ENCODE measurements at places on chromosomes 7 and 10.

GRCh38 chr7:138668946-138669345 lies 32.2 kb downstream of the SVOPL start:
- no peak for DNase-seq

DNA sequence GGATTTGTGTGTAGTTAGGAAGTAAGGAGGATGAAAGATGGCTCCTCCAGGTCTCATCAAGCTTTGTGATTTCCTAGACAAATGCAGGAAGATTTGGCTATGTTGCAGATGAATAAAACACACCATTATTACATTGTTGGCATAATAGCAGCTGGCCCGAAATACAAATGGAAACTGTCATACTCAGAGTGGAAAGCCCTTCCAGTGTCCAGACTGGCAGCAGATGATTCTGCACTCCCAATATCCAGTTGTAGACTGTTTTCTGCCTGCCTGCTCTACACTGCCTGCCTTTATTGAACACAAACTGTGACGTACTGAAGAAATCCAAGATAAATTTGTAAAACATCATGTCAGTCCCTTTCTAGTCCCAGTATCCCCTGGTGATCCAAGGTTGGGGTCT lies 99.7 kb upstream of the FZD1 start:
- DNase-seq: no peak

DNA sequence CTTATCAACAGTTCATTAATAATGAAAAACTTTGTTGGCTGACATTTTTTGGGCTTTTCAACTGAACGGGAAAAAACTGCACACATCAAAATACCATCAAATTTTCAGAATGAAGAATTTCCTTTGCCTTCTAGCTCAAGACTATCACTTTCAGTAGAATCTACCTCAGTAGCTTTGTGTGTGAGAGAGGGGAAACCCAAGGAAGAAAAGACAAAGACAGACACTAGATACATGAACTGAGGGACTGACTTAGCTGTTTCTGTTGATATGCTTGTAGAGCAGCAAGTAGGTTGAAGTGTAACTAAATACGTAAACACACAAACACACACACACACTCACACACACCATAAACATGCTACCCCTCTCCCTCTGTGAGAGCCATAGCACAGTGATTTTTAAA lies 257.1 kb downstream of the CDK14 start:
- DNase-seq: no peak

GRCh38 chr7:79451580-79451979 lies 1.9 kb downstream of the MAGI2 start:
- no peak for DNase-seq

GRCh38 chr10:75400771-75401568 lies 594 bp downstream of the ZNF503 start:
- DNase-seq: no peak

DNA sequence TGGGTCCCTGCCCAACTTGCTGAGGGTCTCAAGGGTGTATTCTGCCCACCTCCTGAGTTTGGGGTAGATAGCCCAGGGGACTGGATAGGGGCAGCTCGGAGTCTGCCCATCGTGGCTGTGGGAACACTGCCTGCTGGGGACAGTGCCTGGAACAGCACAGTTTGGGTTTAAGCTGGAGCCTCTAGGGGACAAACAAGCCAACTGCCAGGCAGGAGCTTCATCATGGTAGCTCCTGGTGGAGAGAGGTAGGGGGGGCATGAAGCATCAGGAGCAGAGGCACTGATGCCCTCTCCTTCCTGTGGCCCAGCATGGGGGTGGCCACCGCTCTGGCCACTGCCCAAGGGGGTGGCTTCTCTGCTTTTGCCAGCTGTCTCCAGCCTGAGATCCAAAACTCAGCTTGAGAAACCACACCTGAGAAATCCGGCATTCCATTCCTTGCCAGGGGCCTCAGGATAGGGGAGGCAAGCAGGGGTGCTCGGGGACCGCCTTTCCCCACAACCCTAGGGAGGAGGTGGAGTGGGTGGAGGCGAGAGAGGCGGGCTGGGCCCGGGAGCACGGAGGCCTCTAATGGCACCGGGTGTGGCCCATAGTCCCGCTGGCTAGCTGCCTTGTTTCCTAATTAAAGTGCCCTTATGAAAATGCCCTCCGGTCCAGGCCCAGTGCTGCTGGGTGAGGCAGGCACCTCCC lies 47.6 kb downstream of the UNC5B start:
- DNase-seq: no peak

- DNase-seq: no peak
These were observed 51.1 kb downstream of the EXOC4 start for GRCh38 chr7:133303931-133304330.

DNA sequence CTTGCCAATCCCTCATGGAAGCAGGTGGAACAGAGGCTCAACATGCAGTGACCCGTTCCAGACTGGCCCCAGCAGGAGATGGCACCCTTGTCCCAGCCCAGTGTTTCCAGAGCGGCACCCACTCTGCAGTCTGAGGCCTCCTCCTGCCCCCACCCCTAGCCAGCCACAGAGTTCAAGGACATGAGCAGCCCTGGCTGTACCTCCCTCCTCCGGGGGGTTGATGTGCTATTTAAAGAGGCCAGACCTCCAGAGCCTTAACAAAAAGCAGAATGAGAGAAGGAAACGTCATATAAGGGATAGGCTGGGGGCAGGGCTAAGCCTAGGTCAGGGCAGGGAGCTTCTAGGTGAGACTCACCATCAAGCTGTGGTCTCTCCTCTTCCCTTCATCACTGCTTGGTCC lies 115.7 kb upstream of the NANOS1 start:
- DNase-seq: no peak

- no peak for DNase-seq
These were observed 1128.7 kb downstream of the CNTNAP2 start for GRCh38 chr7:147245274-147245673.

- no peak for DNase-seq
These were observed 253.5 kb downstream of the MAGI2 start for GRCh38 chr7:79199961-79200360.

DNA sequence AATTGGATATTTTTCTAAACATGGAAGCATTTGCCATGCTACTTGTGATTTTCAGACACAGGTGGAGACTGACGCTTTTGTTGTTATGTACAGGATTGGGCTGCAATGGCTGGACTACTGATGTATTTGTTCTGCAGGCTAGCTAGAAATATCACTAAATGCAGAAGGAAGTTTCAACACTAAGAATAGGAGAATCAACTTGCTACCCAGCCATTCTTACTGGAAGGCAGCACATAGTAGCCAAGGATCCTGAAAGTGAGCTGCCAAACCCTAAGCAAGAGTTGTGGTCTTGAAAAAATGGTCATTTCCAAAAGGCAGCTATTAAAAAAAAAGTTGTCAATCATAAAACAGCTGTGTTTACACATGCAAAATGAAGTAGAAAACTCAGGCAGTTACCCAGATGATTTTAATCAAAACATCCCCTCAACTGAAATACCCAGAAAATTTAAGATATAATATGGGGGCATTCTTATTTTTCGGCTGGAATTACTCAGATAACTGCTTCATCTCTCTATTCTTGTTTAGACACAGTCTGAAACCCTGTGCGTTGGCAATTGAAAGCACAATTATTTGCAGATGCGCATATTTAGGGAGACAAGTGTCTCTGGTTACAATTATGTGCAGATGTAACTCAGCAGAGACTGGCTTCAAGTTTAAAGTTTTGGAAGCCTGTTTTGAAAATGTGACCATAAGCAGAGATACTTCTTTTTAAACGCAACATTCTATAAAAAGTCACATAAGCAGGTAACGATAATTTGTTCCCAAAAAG lies 31.2 kb downstream of the GFRA1 start:
- no peak for DNase-seq

DNA sequence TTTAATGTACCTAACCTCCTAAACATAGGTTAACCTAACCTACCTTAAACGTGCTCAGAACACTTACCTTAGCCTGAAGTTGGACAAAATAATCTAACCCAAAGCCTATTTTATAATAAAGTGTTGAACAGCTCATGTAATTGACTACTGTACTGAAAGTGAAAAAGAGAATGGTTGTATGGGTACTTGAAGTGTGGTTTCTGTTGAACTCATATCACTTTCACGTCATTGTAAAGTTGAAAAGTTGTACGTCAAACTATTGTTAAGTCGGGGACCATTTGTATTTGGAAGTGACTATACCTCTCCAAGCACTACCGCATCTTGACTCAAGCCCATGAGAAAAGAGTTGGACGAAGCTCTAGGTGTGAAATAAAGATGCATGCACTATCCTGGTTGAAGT lies 37.9 kb upstream of the ASAH2 start:
- no peak for DNase-seq

DNA sequence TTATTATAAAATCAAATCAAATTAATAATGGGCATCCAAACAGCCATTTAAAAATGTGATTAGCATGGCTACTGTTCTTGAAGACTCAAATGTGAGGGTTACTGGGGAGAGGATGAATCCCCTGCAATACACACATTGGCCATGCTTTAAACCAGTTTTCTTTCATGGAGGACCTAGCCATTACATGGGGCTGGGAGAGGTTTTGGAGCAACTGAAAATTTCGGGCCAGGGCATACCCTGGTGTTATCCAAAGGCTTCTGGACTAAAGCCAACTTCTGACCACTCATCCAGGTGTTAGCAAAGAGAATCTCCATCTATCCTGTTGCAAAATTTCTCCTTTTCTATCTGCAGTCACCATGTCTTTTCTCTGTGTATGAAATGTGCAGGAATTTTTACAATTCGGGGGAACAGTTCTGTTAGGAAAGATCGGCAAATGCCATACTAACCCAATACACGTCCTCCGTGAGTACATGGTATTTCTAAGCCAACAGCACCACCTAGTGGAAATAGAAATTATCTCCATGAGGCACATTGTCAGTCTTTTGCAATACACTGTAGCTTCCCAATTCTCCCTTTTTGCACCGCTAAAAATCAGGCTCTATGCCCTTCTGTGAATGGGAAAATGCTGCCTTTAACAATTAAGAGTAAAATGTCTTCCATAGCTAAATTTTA lies 47.0 kb upstream of the ZNF107 start:
- DNase-seq: no peak

GRCh38 chr7:121480058-121480457 lies 84.0 kb upstream of the FAM3C start:
- DNase-seq: no peak

GRCh38 chr7:99012722-99013121 lies 131.2 kb downstream of the SMURF1 start:
- no peak for DNase-seq

DNA sequence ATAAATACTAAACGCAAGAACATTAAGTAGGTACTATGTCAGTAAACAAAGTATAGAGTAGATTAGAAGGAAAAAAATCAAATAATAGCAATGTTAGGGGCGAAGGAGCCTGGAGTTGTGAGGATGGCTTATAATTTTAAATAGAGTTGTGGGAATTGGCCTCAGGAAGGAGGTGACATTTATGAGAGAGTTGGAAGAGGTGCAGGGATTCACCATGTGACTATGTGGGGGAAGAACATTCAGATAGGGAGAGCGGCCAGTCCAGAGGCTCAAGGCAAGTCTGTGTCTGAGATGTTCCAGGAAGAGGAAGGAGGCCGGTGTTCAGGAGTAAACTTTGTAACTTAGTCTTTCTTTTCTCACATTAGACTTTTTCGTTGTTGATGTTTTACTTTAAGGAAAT lies 778.6 kb upstream of the C7orf33 start:
- DNase-seq: no peak

DNA sequence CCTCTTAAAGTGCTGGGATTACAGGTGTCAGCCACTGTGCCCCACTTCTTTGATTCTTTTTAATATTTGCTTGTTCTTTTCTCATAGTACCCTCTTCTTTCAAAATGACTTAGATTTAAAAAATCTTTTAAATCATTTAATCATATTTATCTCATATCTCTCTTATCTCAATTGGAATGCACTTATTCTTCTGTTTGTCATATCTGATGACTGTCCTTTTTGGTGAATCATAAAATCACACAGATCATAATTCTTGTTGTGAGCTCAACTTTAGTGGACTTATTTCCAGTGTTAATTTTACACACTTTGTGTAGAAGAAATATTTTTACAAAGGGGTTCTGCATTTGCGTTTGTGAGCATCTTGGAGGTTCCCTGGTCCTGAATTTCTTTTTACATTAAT lies 220.3 kb upstream of the SLC26A5 start:
- no peak for DNase-seq

DNA sequence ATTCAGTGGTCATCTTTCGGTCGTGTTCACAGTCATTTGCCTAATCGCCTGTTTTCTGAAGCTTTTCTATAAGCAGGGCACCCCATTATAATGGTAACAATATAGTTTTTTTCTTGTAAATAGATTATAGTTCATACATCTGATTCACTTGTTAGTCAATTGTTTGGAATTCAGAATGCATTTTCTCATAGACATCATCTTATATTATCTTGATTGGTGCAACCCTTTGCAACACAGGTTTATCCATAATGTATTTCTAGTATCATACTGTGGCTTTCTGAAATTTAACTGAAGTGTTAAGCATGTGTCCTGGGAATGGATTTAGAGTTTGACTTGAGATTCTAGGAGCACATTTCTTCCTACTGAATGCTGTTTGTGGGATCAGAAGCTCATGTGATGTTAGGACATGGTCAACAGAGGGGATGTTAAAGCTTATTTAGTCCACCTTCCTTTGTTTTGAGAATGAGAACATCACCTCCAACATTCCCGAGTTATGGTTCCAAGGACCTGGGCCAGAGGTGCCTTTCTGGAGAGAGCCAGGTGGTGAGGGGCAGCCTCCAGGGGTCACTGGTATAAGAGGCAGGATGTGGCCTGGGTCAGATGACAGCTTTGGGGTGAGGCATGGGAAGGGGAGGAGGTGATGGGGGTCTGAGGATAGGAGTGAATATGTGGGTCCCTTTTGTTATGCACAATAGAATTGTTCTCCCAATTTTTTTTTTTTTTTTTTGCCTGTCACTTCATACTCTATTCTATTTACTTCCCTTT lies 415.6 kb downstream of the EXOC4 start:
- DNase-seq: no peak

- DNase-seq: no peak
These were observed 131.6 kb downstream of the NRBF2 start for GRCh38 chr10:63264617-63265221.

DNA sequence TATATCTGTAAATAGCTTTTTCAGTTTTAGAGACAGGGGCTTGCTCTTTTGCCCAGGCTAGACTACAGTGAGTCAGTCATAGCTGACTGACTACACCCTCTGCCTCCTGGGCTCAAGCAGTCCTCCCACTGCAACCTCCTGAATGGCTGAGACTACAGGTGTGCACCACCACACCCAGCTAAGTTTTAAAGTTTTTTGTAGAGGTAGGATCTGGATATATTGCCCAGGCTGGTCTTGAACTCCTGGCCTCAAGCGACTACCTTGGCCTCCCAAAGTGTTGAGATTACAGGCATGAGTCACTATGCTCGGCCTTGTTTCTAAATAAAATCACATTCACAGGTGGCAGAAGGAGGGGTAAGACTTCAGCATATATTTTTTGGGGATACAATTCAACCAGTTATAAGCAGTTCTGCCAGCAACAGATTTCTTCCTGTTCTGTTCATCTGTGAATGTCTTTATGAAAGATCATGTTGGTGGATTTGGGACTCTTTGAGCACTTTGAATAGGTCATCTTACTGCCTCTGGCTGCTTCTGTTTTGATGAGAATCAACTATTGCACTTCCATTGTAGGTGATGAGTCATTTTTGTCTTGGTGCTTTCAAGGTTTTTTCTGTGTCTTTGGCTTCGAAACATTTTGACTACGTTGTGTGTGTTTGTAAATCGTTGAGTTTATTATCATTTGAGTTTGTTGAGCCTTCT lies 15.7 kb downstream of the RBM33 start:
- DNase-seq: no peak
